ENCODE measurements at places on chromosomes 1 and 21. TPM values are rescaled to one million over a fixed set of nuclear protein-coding genes. Genes with fewer than 3 reads are reported as not detected.

GRCh38 chr1:153693466-153693865 lies 15.0 kb downstream of the NPR1 start:
- no peak for DNase-seq

- DNase-seq: no peak
Observed at GRCh38 chr1:185849014-185849413, 114.8 kb downstream of the HMCN1 start.

Gene FAM72C
- 0.38 TPM for total RNA-seq

Gene VSIG8
- total RNA-seq: not detected

Gene MAGI3
- total RNA-seq: 10.1 TPM

Gene HCRTR1
- 0.77 TPM for total RNA-seq
